Activated CD4-positive, alpha-beta T cell treated with anti-CD3 and anti-CD28 coated beads, Interleukin-2, amount 50 U/mL, for 24 hours (primary cell): ENCODE measurements at places on chromosomes 6 and 20.

DNA sequence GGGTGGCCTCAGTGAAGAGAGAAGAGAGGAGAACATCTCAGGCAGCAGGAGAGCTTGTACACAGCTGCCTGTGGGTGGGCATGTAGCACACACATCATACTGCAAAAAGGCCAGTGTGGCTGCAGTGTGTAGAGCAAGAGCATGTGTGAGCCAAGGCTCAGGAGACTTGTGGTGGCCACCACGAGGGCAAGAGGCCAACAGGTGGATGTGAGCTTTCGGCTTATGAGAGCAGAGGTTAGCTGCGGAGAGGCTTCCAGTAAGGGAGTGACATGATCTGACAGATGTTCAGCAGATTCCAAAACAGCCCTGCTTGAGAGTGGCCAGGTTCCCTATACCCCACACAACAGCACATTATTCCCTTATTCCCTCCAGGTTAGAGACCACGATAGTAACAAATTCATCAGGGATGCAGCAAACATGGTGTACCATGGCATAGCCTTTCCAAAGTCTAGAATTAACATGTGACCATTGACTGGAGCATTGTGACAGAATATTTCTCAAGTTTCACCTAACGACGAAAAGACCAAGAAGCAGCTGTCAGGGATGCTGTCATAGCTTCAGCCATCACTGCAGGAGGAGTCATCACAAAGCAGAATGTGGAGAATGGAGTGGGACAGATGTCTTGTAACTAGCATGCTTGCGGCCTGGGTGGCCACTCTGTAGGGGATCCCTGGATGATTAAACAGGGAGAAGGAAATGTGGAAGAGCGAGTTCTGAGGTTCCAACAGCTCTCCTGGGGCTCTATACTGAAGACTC, 23.1 kb downstream of the HM13 start:
- DNase-seq: no peak

- DNase-seq: no peak
These were observed 9.2 kb downstream of the FOXA2 start for GRCh38 chr20:22575087-22575721.

- no peak for DNase-seq
These were observed 226.3 kb downstream of the KIF16B start for GRCh38 chr20:16346956-16347355.

- no peak for DNase-seq
These were observed 343.2 kb upstream of the SULF2 start for GRCh38 chr20:48128436-48128835.
